ENCODE measurements at places on chromosomes 12 and 14.
A peak's percentile ranks its signal among the peaks of the same experiment; 100 is the strongest.

- peak; percentile 66 for DNase-seq
These were observed 24.5 kb downstream of the GPRC5D start for GRCh38 chr12:12927211-12928079.

- no peak for DNase-seq
These were observed 52.3 kb downstream of the MBIP start for GRCh38 chr14:36268121-36268520.

DNA sequence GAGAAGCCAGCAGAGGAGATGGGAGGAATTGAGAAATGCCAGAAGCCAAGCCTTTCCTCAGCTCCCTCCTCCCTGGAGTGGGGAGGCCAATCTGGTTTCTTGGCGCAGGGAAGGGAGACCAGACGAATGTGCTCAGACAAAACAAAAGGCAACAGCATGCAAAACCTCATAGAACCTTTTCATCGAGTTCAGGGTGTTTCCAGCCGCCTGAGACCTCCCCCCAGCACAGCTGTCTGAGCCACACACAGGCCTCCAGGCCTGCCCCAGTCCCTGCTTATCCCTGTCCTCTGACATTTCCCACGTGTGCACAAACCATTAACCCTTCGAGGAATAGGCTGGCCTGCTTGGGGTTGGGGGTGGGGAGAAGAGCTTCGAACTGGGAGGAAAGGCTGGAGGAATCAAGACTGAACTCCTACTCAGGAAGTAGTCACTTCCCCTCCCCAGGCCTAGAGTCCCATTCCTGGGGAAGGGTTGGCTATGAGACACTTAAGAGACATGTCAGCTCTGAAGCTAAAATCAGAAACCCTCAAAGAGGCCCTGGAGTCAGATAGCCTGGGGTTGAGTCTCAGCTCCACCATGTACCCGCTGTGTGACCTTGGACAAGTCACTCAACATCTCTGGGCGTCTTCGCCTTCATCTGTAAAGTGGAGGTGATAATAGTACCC is 10.7 kb downstream of the TBX3 start:
- DNase-seq, result no peak

GRCh38 chr14:50007123-50007903 is 109.1 kb downstream of the VCPKMT start:
- DNase-seq, result no peak

GRCh38 chr14:74974364-74975058 is 19.1 kb upstream of the PGF start:
- peak; percentile 73 for DNase-seq

- DNase-seq, result no peak
These were observed 430.5 kb upstream of the SOX5 start for GRCh38 chr12:24379861-24380521.

DNA sequence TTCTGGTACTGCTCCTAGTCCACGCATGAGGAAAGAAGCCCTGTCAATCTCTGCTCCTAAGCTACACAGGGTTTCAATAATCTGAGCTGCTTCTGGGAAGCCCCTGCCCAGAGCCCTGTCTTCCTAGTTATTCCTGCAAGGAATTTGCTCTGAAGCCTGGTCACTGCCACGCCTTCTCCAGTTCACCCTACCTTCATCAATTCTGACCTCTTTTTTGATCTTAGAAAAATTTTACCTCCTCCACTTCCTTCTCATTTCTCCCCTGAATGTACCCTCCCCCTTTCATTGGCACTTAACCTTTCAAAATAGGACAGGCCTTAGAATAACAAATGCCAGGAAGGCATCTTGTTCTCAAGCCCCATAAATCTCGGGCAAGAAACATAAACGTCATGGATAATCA is 14.9 kb upstream of the LRRK2 start:
- no peak for DNase-seq

DNA sequence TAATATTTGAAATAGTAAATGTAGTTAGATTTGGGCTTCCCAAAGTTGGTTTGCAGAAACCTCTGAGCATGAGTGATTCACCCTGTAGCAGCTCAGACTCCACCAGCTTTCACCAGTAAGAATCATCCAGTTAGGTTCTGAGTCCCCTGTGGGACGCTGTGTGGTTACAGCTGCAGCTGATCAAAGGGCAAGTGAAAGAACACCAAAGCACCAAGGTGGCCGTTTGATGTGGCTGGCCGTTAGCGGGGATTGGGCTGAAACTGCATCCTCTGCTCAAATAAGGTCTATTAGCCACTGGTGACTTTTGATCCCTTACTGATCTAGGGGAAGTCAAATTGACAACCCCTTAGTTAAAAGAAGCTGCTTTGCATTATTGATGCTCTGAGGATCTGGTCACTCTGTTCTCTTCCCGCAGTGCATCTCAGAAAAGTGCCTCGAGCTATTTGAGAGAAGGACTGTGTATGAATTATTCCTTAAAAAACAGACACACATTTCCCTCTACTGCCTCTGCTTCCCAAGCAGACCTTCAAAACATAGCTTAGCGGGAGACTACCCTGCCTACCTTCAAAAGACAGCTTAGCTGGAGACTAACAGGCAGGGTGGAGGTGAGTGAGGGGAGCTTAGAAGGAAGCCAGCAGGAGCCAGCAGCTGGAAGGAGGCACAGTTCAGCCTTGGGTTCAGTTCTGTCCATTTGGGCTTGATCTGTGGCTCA is 3.7 kb downstream of the ABHD12B start:
- DNase-seq, result no peak
